ENCODE measurements at places on chromosomes 5 and 9. TPM values are rescaled to one million over a fixed set of nuclear protein-coding genes. Genes with fewer than 3 reads are reported as not detected.

OLFM1 gene
- polyA plus RNA-seq: 3.8 TPM

PCDHA9 gene
- 0.72 TPM for polyA plus RNA-seq

RHOBTB3 gene
- 455 TPM for polyA plus RNA-seq

GRIN3A gene
- not detected for polyA plus RNA-seq

SLC46A2 gene
- not detected for polyA plus RNA-seq

NPR3 gene
- 0.23 TPM for polyA plus RNA-seq

PCBD2 gene
- 15.3 TPM for polyA plus RNA-seq

TRIM23 gene
- 14.9 TPM for polyA plus RNA-seq

RIOK2 gene
- polyA plus RNA-seq: 48.1 TPM

LECT2 gene
- not detected for polyA plus RNA-seq

ZFP2 gene
- polyA plus RNA-seq: 2.0 TPM

TMC1 gene
- not detected for polyA plus RNA-seq

PIK3R1 gene
- 15.1 TPM for polyA plus RNA-seq

GFI1B gene
- polyA plus RNA-seq: not detected

PPP3R2 gene
- not detected for polyA plus RNA-seq

SLC34A1 gene
- polyA plus RNA-seq: not detected

HMCN2 gene
- 0.27 TPM for polyA plus RNA-seq

FCN2 gene
- polyA plus RNA-seq: not detected
